Stimulated activated CD8-positive, alpha-beta memory T cell treated with anti-CD3 and anti-CD28 coated beads, Interleukin-2, amount 100 ng/mL, for 1 hour (primary cell): ENCODE measurements at places on chromosomes 11 and 22.
A peak's percentile ranks its signal among the peaks of the same experiment; 100 is the strongest.

- DNase-seq, result no peak
These were observed 12.4 kb downstream of the TTC38 start for GRCh38 chr22:46280063-46280817.

GRCh38 chr22:47308886-47309285, 546.4 kb downstream of the TBC1D22A start:
- DNase-seq, result no peak

GRCh38 chr11:66854729-66855211, 2.1 kb upstream of the LRFN4 start:
- no peak for DNase-seq

GRCh38 chr11:70630816-70631623, 232.7 kb downstream of the CTTN start:
- no peak for DNase-seq

GRCh38 chr11:125351033-125351867, 144.8 kb downstream of the FEZ1 start:
- DNase-seq, result no peak

DNA sequence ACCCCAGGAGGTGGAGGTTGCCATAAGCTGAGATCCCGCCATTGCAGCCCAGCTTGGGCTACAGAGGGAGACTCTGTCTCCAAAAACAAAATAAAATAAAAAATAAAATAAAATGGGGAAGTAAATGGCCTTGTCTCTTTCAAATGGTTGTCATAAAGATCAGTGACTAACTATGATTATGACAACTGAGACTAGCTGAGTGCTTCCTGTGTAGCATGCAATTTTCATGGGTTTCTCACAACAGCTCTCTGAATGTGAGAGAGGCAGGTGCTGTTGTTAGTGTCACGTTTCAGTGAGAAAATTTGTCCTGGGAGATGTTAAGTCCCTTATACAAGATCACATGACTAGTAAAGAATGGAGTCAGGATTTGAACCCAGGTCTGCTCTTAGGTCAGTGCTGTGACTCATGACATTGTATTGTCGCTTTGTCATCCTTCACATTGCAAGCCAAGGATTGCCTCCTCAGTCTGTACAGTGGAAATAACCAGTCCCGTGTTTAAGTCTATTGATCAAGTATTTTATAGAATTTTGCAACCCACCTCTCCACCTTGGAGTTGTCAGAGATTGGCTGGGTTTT, 163.3 kb upstream of the CCDC90B start:
- no peak for DNase-seq

GRCh38 chr11:111357150-111358037, 21.7 kb downstream of the POU2AF1 start:
- DNase-seq, result no peak

DNA sequence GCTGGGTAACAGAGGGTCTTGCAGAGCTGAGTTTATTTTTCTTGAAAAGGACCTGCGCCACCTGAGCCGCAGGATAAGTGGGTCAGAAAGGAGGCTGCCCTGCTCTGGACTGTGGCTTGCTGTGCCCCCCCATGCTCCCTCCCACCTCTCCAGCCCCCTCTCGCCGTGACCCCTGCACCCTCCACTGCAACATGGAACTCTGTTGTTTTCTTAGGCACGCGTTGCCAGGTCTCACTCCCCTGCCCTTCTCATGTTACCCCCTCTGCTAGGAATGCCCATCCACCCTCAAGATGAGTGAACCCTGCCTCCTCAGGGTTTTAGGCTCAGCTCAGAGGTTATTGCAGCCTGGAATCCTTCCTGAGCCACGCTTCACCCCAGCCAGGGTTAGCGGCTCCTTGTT, 10.8 kb downstream of the ETS1 start:
- no peak for DNase-seq

- DNase-seq, result no peak
These were observed 92.8 kb downstream of the CCDC73 start for GRCh38 chr11:32701616-32702015.

DNA sequence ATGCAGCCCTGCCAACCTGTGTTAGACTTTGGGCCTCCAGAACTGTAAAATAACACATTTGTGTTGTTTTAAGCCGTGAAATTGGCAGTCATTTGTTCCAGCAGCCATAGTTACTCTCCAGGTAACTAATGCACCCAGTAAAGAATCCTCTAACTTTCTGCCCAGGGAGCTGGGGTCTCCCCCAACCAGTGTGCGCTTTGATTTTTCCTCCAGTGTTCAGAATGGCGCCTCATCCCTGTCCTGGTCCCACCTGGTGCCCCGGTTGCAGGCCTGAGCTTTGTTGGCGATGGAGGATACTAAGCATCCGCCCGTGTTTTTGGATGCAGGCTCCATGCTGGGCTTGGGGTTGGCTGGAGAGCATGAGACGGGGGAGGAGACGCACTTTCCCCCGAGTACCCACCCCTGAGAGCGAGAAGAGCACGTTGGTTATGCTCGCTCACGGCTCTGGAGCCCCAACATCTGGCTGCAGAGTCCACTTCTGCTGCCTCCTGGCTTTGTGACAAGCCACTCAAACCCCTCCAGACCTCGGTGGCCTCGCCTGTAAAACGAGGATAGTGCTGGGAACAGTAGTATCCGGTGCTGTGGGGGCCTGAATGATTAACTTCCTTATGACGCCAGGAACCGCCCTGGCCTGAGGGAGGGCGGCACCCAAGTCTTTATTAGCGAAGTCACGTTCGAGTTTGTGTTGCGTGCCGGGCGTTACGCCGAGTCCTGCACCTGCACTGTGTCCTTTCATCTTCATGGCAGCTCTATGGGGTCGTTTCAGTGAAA, 25.8 kb downstream of the MRGPRD start:
- no peak for DNase-seq

DNA sequence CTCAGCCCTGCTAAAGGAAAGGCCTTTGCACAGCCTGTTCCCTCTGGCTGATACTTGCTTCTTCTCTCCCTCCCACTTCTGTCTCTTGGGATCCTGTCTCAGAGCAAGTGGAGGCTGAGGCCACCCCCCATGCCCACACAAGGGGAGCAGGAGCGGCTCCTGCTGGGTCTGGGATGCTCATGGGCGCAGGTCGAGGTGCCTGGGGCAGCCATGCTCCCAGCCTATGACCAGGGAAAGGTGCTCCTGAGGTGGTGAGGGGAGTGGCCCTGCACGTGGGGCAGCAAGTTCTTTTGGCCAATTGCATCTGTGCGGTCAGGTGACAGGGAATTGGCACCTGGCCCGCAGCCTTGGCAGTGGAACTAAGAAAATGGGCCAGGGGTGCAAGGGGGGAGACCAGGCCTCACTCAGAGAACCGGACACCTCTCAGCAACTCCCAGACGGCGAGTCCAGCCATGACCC, 1.5 kb downstream of the MAPK11 start:
- no peak for DNase-seq

DNA sequence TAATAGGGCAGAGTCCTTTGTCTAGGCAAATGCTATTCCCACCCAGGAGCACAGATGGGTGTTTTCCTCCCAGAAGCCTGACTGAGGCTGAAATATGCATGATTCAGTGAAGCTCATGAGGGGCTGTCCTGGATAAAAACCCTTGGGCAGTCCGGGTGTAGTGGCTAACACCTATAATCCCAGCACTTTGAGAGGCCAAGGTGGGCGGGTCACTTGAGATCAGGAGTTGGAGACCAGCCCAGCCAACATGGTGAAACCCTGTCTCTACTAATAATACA, 48.6 kb upstream of the LMO2 start:
- no peak for DNase-seq

GRCh38 chr11:120867531-120867930, 156.4 kb upstream of the TBCEL start:
- no peak for DNase-seq

DNA sequence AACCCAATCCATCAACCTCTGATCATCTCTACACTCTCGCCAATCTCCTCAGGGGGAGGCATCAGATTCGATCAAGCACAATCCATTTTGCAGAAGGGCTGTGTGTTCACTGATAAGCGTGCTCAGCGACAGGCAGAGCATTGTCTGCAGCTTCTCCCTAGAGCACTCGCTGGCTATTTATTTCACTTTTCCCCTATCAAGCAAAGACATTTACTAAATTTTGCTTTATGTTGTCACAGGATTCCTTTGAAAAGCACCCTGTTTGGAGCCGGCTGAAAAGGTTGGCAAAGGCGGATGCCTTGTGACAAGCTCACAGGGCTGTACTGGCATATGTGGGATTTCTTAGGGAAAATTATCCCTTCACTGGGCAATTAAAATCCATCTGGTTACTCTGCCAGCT, 1381.5 kb upstream of the TENM4 start:
- no peak for DNase-seq

DNA sequence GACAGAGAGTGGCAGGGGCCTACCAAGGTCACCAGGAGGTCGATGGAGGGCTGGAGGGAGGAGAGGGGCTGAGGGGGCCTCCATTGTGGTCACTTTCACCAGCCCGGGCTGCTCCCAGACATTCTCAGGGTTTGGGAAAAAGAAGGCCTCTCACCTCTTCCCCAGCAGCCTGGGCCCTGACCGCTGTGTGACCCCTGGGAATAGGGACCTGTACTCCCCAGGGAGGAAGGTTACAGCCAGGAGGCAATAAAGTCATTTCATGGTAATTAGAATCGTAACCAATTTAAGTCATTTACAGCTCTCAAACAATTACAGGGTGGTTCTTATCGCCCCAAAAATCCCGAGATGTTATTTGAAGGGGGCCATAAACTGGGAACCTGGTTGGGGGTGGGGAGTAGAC, 37.8 kb downstream of the ISX start:
- DNase-seq, result no peak

GRCh38 chr11:113474362-113475159, 637 bp downstream of the DRD2 start:
- DNase-seq, result peak; percentile 2

- no peak for DNase-seq
These were observed 3.0 kb upstream of the CHRNA10 start for GRCh38 chr11:3674189-3674588.

DNA sequence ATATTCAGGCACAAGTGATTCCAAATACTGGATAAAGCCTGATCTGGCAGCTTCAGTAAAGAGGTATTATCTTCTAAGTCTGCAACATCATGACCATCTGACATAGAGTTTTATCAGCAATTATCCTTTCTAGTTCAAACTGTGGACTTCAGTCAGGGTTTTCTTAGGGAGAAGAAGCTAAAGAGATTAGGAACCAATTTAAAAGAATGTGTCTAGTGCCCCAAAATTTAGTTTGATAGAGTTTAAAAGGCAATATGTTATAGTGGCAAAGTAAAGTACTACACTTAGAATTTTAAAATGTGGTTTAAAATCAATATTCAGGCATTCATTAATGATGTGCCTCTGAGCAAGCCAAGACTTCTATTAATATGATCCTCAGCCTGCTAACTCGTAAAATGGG, 5.4 kb downstream of the PAK1 start:
- DNase-seq, result no peak

DNA sequence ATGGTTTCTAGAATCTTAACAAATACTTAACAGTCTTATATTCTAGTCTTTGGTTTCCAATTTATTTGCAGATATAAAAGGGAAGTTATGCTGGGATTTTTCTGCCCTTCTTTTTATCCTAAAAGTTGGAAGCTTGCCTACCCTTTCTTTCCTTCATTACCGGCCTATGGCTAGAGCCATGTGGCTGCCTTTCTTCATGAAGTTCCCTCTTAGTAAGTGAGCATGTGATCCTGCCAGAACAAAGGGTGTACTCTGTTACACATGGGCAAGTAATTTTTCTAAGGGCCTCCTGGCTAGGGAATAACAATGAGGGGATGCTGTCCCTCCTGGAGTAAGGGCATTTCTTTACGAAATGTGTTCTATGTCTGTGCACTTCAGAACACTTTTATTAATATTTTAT, 252.1 kb upstream of the PITPNB start:
- no peak for DNase-seq

DNA sequence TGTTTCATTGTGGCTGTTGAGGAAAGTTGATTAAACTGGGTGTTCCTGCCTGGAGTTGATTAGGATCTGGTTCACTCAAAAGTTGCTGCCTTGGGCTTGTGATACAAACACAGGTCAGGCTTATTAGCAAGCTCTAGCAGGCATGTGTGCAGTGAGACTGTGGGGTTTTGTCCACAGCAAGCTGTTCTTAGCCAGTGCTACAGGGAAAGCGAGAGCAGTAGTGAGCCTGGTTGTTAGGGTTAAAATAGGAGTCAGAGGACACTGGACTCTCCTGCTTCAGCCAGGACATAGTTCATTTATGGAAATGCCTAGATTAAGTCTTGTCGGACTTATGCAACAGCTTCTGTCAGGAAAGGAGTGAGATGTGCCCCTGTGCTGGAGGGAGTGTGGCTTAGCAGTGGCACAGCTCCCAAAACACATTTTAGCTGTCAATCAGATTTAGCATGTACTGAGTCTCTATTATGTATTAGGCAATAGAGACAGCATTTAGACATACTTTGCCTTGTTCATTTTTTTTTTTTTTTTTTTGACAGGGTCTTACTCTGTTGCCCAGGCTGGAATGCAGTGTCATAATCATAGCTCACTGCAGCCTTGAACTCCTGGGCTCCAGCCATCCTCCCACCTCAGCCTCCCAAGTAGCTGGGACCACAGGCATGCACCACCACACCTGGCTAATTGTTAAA, 8.7 kb downstream of the SNRPD3 start:
- no peak for DNase-seq

DNA sequence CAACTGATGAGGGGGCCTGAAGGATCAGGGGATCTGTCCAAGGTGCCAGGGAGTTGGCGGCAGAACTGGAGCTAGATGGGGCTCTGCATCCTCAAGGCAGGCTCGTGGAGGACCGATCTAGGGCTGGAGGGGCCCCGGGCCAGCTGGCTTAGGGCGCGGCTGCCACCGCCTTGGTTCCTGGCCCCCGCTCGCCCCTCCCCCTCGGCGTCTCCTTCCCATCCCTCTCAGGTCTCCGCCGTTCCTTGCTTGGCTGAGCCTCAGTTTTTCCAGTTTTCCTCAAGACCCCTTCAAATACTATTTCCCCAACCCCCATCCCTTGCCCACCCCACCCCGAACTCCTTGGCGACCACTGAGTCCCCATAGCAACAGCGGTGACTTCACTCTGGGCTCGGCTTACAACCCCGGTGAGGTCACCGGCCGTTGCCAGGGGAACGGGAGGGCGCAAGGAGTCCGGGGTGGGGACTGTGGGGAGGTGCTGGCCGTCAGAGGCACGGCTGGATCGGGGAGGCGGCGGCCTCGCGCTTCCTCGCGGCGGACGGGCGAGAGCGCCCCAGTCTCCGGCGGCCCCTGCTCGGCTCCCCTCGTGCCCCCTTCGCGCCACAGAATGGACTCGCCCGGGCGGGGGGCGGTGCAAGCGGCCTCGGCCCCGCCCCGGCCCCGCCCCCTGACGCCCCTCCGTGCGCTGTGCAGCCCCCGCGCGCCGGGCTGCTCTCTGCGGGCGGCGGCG, 7.5 kb downstream of the FREY1 start:
- peak; percentile 52 for DNase-seq

DNA sequence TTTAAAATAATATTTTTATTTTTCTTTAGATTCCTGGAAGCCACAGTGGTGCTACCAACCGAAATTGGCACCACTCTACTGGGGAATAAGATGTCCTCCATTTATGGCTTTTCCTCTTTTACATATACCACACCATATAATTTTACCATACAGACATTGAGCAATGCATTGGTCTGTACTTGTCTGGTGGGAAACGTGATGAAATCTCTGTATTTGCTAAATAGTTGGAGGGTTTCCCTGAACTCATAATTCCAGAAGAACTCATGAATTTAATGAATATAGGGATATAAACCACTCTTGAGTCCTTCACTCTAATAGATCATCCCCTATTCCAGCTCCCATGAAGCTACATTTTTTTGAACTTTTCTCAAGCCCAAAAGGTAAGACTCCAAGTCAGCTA, 28.0 kb upstream of the MMP13 start:
- DNase-seq, result no peak

- no peak for DNase-seq
These were observed 8.9 kb downstream of the LTO1 start for GRCh38 chr11:69666261-69666660.
